ENCODE measurements at places on chromosomes 4 and X.

- peak; percentile 50 for DNase-seq
These were observed 151.3 kb upstream of the TTC29 start for GRCh38 chr4:147096667-147097604.

GRCh38 chr4:144499777-144500176, 146.2 kb upstream of the HHIP start:
- no peak for DNase-seq

DNA sequence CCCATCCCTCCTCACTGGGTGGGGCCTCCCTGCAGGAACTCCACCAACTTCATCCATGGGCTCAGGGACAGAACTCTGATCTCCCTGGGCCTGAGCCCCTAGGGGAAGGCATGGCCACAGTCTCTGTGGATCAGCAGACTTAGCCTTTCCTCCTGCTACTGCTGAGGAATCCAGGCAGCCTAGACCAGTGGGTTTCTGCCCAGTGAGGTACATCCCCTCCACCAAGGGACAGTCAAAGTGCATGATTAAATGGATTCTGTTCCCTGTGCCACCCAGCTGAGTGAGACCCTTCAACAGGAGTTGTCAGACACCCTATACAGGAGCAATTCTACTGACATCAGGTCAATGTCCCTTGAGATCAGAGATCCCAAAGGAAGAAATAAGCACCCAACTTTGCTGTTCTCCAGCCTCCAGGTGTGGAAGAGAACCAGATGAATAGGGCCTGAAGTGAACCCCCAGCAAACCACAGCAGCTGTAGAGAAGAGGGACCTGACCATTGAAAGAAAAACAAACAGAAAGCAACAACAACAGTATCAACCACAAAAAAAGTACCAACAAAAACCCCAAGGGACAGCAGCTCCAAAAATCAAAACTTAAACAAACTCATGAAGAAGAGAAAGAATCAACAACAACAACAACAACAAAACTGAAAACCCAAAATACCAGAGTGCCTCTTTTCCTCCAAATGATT, 84.8 kb downstream of the CHIC1 start:
- no peak for DNase-seq

- no peak for DNase-seq
These were observed 518 bp downstream of the TACR3 start for GRCh38 chr4:103719105-103719829.

DNA sequence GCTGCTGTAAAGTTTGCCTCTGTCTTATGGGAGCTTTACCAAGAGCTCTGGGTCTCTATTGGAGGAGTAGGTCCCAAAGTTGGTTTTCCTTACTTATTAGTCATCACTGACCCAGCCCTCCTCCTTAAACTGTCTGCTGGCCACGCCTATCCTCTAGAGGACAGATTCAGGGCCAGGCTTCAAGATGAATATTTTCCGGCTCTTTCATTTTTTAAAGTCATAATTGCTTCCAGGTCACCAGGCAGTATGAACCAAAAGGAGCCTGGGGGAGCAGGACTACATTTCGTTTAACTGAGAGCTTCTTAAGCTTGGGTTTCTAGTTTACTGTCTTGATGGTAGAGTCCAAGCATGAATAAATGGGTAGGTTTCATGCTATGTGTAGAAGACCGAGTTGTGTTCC, 13.7 kb downstream of the BCORL1 start:
- DNase-seq, result no peak

DNA sequence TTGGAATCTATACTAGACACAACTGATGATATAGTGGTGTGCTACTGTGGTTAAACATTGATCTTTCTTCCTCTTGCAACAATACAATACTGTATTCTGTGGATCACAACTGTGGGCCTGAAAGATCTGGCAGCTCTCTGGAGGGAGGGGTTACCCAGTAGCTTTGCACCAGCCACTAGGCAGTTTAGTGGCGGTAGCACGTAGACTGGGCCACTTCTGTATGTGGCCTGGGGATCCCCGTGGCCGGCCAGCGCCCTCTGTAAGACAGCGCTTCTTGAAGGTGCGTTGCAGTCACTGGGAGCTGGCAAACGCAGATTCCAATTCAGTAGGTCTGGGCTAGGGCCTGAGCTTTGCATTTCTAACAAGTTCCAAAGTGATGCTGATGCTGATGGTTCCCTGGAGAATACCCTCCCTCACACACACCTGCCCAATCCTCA, 168.6 kb downstream of the MGST2 start:
- no peak for DNase-seq

DNA sequence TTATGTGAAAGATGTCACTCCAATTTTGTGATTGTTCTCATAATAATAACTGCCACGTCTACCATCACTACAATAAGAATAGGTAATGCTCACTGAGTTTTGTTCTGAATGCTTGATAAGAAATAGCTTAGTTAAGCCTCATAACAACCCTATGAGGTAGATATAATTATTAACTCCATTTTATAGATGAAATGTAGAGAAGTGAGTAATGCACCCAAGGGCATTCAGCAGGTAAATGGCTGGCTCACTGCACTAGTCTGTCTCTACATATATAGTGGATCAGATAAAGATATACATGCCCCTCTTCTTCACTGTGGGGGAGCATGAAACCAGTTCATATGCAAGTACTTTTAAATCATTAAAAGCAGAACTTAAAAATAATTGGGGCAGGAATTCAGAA, 65.8 kb upstream of the SLC4A4 start:
- no peak for DNase-seq

DNA sequence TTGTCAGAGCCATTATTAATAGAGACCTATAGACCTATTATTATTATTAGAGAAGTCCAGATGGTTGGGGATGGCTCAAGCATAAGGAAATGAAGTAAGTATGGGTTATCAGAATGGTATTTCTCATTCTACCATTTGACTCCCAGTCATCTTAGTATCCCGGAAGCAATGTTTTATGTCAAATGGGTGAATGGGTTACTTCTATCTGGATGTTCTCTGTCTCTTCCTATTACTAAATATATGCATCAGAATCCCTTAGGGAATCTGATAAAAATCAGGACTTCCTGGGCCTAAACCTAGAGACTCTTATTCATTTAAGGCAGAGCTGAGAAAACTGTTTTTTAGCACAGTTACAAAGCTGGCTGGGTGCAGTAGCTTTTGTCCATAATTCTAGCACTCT, 149.9 kb downstream of the SLC10A7 start:
- no peak for DNase-seq

DNA sequence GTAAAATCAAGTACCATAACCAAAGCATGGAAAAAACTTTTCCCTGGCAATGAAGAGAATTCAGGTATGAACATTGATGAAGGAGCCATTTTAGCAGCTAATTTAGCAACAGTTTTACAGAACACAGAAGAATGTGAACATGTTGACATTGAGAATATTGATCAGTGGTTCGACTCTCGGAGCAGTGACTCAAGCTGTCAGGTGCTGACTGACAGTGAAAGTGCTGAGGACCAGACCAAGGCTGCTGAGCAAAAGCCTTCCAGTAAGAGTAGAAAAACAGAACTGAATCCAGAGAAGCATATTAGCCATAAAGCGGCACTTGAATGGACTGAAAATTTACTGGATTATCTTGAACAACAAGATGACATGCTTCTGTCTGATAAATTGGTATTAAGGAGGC, 2.8 kb downstream of the TIGD2 start:
- DNase-seq, result no peak

Data from NCI-H2081 (cell line).